Neural progenitor cell (in vitro differentiated cells): ENCODE measurements at places on chromosomes 2 and 18. TPM values are rescaled to one million over a fixed set of nuclear protein-coding genes. Genes with fewer than 3 reads are reported as not detected.

ALPP gene
- not detected in 2 replicates for total RNA-seq

- H3K27me3 ChIP-seq, result no peaks in the 10 kb centered on the region
- no peaks in the 10 kb centered on the region for H3K36me3 ChIP-seq
- H3K27ac ChIP-seq, result no peak overlapping the region
- no peak for DNase-seq
These were observed 120.1 kb downstream of the KCNF1 start for GRCh38 chr2:11031876-11032275.

- no peak for DNase-seq
- H3K4me1 ChIP-seq, result no peaks in the 10 kb centered on the region
- no peak overlapping the region for H3K27ac ChIP-seq
- no peak overlapping the region for H3K4me3 ChIP-seq
These were observed 28.8 kb downstream of the TTC39C start for GRCh38 chr18:24043403-24043802.

- H3K27me3 ChIP-seq, result no peaks in the 10 kb centered on the region
- H3K4me1 ChIP-seq, result no peaks in the 10 kb centered on the region
- no peak for DNase-seq
- no peak overlapping the region for H3K4me3 ChIP-seq
- no peak overlapping the region for H3K27ac ChIP-seq
- H3K36me3 ChIP-seq, result no peaks in the 10 kb centered on the region
These were observed 37.3 kb downstream of the GKN2 start for GRCh38 chr2:68915393-68915792.

DNA sequence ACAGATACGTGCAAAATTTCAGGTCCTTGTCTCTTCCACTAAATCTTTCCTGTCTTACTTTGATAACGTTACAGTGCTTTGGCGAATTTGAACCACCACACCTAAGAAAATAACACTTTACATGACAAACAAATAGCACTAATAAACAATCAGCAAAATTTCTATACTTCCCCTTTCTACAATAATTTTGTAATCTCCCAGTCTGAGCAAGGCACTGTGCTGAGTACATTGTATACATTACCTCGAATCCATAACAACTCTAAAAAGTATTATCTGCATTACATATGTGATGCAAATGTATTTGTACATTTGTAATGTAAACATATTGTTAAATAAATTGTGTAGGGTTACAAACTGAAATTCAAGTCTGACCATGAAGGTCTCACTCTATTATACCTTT, 49.9 kb downstream of the RTN4 start:
- peaks cover 13% of the 10 kb centered on the region for H3K4me1 ChIP-seq
- DNase-seq, result no peak
- no peak overlapping the region for H3K27ac ChIP-seq
- no peaks in the 10 kb centered on the region for H3K27me3 ChIP-seq
- no peak overlapping the region for H3K4me3 ChIP-seq

DNA sequence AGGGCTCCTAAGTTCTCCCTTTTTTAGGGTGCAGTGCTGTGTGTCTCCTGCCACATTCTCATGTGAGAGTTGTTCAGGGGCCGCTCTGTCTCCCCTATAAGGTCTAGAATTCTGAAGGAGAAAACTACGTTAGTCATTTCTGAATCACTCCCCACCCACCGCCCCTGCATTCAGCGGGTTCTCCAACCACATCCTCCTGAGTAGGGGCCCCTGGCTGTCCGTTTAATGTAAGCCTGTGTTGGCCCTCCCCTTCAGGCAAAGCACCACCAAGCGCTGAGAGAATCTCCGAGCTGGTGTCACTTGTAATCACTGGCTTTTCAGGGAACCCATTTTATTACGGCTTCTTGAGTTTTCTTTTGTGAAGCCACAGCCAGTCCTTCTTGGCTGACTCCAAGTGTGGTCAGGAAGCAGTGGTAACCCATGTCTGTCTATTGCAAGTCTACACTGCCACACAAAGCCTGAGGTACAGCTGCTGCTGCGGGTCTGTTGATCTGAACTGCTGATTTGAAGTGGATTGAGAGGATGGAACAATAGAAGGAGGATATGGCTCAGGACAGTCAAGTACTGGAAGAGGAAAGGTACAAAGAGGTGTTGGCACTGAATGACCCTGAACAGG, 16.9 kb downstream of the LCT start:
- no peak overlapping the region for H3K27ac ChIP-seq
- no peaks in the 10 kb centered on the region for H3K36me3 ChIP-seq
- H3K4me1 ChIP-seq, result no peaks in the 10 kb centered on the region
- no peaks in the 10 kb centered on the region for H3K27me3 ChIP-seq
- H3K4me3 ChIP-seq, result no peak overlapping the region

- no peak overlapping the region for H3K27ac ChIP-seq
- no peaks in the 10 kb centered on the region for H3K27me3 ChIP-seq
- H3K36me3 ChIP-seq, result no peaks in the 10 kb centered on the region
- peak; percentile 61 for DNase-seq
- H3K4me1 ChIP-seq, result peaks cover 5% of the 10 kb centered on the region
These were observed 1665.5 kb downstream of the LRP1B start for GRCh38 chr2:140465301-140465700.

DNA sequence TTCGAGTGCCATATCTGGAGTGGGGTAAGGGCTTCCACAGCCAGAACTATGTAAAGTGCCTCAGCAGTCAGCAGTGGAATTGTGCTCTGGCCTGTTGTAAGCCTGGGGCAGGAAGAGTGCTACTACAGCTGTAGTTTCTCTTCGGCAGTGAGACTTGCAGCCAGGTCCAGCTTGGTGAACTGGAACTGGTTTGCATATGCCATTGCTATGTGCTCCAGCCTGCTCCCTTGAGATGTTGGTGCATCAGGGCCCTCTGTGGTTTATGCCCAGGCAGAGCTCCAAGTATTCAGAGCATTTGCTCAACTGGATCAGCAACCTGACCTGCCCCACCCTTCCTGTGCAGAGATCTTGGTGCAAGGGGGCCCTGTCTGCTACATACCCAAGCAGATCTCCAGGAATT, 47.8 kb downstream of the ZNF804A start:
- no peaks in the 10 kb centered on the region for H3K27me3 ChIP-seq
- no peaks in the 10 kb centered on the region for H3K36me3 ChIP-seq
- no peak overlapping the region for H3K4me3 ChIP-seq

DNA sequence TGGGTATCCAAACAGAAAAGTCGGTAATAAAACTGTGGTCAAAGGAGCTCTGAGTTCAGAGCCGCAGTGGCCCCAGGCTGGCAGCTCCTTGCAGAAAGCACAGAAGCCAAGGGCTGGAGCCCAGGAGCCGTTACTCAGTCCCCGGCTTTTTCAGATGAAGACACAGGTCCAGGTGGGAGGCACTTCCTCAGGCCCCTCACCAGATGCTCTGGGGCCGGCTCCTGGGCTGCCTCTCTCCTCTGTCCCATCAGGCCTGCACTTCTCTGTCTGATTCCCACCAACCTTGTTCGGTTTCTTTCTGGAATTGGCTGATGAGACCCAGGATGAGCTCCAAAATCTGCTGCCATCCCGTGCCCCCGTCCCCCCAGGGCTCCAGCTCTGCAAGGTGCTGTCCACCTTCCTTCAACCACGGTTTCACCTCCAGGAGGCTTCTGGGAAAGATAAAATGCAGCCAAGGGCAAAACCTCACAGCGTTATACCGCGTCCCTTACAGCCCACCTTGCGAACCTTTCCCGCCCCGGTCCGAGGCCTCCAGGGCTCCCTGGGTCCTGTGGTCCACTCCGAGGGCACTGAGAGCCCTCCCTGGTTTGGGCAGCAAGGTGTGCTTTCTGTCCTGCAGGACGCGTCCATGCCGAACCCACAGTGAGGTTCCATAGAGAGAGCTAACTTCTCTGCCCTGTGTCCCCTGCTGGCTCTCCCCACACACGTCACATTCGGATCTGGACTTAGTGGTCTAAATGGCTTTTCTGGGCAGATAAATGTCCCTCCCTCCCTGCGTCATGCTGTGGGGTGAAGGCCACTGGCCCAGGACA, 102.9 kb downstream of the TPO start:
- no peaks in the 10 kb centered on the region for H3K27me3 ChIP-seq
- no peak overlapping the region for H3K27ac ChIP-seq
- DNase-seq, result no peak

DNA sequence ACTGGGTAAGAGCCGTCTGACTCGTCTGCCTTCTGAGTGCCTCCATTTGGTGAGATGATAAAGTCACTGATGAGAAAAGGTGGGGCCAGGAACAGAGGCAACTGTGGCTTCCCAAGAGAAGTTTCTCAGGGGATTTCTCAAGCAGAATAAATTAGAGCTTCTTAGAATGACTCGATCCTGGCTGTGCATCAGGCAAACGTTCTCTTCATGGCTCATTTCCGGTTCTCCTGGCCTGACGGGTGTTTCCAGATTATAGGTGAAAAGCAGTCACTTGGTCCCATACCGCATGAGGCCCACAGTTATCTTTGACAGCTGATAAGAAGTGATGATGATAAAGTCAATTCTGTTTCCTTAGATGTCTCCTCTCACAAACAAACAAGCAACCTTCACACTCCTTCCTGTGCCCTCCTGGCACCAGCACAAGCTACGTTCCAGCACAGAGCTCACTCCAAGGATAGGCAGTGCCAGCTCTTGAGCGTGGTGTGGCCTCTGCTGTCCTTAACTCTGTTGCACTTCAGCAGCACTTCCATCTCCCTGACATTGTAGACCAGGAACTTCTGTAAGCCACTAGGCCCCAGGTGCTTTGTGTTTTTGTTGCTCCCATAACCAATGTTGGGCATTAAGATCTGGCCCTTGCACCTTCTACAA, 37.8 kb upstream of the KCNF1 start:
- no peaks in the 10 kb centered on the region for H3K36me3 ChIP-seq
- no peak overlapping the region for H3K4me3 ChIP-seq
- no peak overlapping the region for H3K27ac ChIP-seq
